ENCODE measurements at places on chromosomes 6 and 20.

DNA sequence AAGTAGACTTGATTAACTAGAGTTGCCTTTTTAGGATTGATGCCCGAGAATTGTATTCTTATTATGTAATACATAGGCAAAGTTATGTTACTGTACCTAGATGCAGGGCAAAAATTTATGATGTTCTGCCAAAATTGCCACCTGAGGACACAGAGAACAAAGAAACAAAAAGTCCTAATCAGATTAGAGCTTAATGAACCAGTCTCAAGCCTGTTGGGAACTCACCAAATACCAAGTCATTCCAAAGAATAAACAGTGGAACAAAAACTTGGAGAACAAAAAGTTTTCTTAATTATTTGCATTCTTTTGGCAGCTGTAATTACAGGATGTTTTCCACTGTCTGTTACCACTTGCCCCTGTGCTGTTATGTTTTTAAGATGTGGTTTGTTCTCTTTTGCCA, 154.7 kb upstream of the SGK1 start:
- DNase-seq = no peak

DNA sequence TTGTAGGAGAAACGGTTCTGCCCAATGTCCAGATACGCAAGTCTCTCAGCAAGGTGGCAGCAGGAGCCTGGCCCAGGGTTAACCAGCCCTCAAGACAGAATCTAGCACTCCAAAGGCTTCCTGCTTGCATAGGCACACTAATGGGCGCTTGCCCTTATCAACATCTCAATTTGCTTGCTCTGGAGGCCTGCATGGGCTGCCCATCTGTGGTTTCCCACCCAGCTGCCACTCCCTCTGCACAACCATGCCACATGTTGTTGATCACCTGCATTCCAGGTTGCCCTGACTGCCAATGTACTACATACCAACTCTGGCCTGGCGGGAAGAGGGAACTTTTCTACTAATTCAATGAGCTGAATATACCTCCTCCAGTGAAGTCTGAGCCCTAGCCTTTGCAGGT, 74.6 kb downstream of the ATG5 start:
- peak; percentile 28 for DNase-seq

GRCh38 chr6:116229287-116229913, 24.5 kb downstream of the TSPYL4 start:
- DNase-seq = no peak

DNA sequence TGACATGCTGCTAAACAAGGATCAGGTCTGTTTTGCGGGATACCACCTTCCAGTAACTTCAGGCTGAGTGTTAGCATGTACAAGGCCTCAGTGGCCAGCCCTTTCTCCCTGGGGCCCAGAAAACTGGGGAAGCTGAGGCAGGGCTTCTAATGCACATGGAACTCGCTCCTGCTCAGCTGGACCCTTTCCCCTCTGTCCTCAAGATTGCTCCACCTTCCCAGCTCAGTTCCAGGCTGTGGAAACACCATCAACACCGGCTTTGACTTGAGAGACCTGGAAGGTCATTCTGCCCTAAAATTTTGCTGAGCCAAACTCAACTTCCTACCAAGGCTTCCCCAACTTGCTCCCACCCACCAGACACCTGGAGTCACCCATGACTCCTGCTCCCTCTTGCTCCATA, 4.2 kb upstream of the BLCAP start:
- no peak for DNase-seq

DNA sequence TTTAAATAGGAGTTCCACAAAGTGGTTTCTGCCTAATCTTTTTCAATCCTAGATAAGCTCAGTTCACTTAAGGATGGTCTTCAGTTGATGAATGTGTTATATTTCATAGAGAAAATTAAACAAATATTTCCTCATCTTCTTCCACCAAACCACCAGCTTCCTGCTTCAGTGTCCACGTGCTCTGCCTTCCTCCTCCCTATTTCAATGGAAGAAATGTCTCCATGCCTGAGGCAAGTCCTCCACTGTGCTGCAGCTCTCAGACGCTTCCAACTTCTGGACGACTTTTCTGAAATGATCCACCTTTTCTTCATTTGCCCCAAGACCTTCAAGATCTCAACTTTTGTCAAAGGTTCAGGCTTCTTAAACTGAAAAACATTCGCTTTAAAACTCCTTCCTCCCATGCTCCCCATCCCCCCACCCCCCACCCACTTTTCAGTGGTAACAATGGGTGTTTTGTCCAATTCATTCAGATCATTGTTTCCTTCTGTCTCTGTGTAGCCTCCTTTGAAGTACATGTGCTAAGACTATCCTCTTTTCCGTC, 25.3 kb upstream of the FABP7 start:
- DNase-seq = no peak

DNA sequence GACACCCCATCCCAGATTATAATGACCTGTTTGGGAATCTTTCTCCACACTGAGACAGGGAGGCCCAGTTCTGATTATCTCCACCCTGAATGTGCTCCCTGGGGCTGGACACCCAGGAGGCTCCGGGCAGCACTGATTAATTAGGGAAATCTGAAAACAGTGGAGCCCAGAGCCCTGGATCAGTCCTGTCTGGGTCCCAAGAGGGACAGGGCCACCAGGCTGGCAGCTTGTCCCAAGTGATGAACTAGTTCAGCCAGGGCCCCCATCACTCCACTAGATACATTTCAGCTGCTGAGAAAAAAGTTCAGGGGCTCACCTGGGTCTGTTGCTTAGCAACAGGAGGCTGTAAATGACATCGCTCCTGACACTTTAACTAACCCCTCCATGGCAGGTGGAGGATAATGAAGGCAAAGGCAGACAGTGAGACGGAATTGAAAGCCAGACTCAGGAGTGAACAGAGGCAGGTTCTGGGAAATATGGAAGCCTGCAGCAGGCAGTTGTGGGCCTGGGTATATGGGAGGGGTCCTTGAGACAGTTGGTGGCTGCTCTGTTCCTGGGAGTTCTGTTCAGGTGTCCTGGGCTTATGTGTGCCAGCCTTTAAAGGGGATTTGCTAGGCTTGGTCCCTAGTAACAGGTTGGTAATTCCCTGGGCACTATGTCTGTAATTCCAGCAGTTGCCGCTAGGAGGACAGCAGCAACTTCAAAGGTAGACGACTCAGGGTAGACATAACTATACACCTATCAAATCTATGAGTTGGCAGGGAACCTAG, 78.3 kb upstream of the CTNNBL1 start:
- no peak for DNase-seq

GRCh38 chr6:42714098-42714761, 8.2 kb downstream of the PRPH2 start:
- no peak for DNase-seq

- no peak for DNase-seq
Measured at GRCh38 chr6:113047148-113047547, 700.0 kb downstream of the RFPL4B start.

DNA sequence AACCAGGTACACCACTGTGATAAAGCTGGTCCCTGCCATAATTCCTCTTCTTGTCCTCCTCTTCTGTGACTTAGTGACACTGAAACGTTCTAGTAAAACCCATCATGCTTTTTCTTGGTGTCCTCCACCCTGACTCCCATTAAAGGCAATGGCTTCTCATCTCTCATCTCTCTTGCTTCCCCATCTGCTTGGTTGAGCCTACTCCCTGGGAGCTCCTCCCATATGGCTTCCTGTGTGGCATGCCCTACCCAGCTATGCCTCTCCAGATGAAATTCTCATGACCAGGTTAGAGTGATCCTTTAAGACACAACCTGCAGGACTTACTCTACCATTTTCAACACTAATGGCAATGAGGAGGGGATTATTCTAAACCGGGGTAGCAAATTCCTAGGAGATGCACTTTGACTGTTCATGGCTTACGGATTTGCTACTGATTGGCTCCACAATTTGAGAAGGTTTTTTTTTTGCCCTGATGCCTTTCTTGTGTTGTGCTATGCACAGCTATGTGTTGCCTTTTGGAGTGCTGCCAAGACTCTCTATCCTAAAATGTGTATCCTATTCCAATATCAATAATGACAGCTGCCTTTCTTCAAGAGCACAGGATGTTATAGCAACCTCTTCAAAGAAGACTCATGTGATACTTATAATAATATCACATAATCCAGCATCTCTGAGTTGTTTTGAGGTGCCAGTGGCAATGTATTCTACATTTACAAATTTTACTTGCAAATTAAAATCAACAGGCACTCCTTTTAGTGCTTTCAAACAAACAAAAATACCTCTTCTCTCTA, 6.1 kb downstream of the SIRPG start:
- DNase-seq = no peak

GRCh38 chr6:18148304-18149025, 6.4 kb downstream of the TPMT start:
- no peak for DNase-seq

GRCh38 chr6:24957199-24957598, 21.4 kb upstream of the RIPOR2 start:
- DNase-seq = no peak

DNA sequence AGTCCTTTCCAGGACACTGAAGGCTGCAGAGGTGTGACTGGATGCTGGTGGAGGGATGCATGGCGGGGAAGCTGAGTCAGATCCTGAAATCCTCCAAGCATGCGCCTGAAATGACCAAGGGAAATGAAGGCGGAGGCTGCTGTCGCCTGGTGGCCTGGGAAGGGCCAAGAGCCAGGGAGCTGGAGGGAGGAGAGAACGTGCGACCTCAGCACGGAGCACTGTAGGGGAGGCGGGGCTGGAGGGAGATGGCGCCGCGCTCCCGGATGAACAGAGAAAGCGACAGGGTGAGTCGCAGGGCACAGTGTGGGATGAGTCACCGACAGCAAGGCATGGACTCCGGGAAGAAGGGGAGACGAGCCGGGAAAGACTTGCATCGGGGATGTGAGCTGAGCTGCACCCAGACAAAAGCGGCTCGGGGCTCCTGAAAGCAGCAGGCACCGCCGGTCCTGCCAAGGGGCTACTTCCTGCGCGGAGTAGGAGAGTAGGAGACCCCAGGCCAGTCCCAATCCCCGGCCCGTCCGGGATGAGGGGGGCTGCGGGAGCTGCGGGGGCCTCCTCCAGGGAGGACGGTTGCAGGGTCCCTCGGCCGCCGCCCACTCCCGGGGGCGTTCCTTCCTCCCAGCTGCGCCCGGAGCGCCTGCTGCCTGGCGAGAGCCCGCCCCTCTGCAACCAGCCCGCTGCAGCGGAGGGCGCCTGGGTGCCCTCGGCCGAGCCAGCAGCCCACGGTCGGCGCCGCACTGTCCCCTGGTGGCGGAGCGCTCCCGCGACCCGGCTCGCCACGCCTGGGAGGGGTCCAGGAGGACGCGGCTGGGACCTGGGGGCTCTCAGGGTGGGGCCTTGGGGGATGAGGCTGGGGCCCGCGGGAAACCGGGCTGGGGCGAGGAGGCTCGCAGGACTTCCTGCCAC, 11.0 kb upstream of the NQO2 start:
- DNase-seq = peak; percentile 97

GRCh38 chr6:25637960-25638434, 14.0 kb upstream of the SCGN start:
- DNase-seq = no peak

DNA sequence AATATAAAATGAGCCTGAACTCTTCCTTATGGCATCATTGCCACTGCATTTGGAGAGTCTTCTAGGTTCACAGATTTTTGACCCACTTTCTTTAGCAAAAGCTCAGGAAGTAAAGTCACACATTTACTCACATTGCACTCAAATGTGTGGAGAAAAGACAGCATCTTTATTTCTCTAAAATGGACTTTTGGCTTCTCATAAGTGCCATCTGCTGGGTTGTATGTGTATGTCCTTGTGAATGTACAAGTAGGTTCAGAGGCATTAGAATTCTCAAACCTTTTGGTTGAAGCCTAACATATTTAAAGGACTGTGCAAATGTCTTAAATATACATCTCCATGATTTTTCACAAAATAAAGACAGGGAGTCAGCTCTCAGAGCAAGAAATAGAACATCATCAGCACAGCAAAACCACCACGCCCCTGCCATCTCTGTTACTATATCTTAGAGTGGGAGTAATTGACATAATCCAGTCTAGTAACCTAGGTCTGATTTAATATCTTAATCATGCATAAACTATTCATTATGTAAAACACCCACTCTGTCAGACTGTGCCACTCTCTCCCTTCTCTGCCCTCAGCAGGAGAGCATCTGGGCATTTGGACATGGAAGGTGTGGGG, 42.2 kb upstream of the SPTLC3 start:
- peak; percentile 16 for DNase-seq

DNA sequence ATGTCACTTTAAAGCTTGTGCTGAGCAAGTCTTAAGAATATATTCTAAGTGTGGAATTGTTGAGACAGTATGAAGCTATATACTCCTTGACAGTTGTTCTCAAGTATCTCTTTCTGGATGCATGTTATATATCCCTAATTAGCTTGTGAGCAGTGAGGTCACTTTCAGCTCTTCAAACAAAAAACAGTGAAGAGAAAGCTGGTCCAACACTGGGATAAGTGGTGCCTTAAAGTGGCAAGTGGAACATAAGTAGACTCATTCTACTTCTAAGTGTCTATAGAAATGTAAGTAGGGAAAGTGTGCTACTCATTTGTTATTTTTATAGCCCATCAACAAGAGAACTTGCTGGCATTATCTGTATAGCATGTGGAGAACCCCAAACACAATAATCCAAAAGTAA, 133.1 kb upstream of the BACH2 start:
- no peak for DNase-seq

DNA sequence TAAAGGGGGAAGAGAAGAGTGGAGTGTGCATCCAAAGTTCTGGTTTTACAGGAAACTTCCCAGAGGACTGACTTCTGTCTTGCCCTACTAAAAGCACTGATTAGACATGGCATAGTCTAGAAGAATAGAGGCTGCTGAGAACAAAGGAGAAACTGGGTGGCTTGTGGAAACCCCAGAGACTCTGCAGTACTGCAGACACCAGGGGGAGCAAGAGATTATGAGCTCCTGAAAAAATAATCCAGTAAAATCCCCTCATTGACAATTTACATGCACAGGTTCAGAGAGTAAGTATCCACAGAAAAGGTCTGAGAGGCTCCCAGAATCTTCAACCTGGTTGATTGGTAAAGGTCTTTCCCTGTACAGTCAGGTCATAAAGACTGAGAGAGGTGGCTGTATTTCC, 48.7 kb upstream of the CLVS2 start:
- DNase-seq = no peak

DNA sequence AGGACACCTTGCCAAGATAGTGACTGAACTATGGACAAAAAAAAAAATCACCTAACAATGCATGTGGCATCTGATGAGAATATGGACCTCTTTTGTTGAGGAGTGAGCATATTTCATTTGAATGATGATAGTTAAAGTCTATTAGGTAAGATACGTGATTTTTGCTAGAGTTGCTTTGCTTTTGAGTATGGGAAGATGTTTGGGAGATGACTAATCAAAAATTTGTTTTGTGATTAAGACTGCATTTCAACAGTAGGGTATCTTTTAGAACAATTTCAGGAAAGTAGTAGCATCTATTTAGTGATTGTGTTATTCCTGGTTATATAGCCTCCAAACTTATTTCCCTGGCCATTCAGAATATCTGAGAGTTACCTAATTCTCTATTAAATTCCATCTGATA, 878.6 kb upstream of the CITED2 start:
- DNase-seq = no peak

- no peak for DNase-seq
Measured at GRCh38 chr6:159118924-159119323, 50.3 kb upstream of the FNDC1 start.

GRCh38 chr6:88650029-88650619, 313.3 kb downstream of the RNGTT start:
- no peak for DNase-seq

GRCh38 chr6:163602851-163603250, 188.3 kb downstream of the QKI start:
- DNase-seq = no peak

- DNase-seq = no peak
Measured at GRCh38 chr6:166435574-166435973, 52.8 kb upstream of the MPC1 start.

- no peak for DNase-seq
Measured at GRCh38 chr6:158417760-158418098, 105.5 kb downstream of the TULP4 start.

- DNase-seq = no peak
Measured at GRCh38 chr6:111850295-111850937, 22.8 kb downstream of the FYN start.
